ENCODE measurements at places on chromosomes 1 and 21. TPM values are rescaled to one million over a fixed set of nuclear protein-coding genes. Genes with fewer than 3 reads are reported as not detected.
A peak's percentile ranks its signal among the peaks of the same experiment; 100 is the strongest.

The PEX10 gene
- 10.9 TPM for total RNA-seq

The CAMTA1 gene
- total RNA-seq: 76.4 TPM

The LCE1F gene
- not detected for total RNA-seq

The NUDT17 gene
- 2.5 TPM for total RNA-seq

The GNAT2 gene
- not detected for total RNA-seq

The NSL1 gene
- 33.4 TPM for total RNA-seq

The OPTC gene
- not detected for total RNA-seq

The OR6K6 gene
- total RNA-seq: not detected

The E2F2 gene
- total RNA-seq: 0.24 TPM

The MRAP gene
- 0.33 TPM for total RNA-seq

The OR2L5 gene
- not detected for total RNA-seq

The PHGDH gene
- 27.8 TPM for total RNA-seq

GRCh38 chr21:31931644-31932469 is 59.0 kb downstream of the HUNK start:
- DNase-seq: no peak

DNA sequence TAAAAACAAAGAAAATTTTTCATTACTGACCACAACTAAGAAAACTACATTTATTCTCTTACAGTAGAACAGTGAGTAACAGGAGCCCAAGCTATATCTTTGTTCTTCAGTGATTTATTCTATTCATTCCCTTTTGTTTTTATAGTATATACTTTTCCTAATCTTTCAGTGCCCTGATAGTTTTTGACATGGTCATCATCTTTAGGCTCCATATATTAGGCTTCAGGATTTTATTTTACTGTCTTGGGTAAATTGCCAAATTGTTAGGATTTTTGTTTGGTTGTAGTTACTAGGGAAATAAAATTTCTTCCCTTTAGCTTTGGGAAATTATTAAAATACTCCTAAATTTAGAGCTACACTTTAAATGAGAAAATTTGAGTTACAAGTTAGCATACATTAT is 10.3 kb downstream of the FBXO28 start:
- DNase-seq: no peak

GRCh38 chr1:71307451-71307850 is 226.6 kb upstream of the ZRANB2 start:
- no peak for DNase-seq

DNA sequence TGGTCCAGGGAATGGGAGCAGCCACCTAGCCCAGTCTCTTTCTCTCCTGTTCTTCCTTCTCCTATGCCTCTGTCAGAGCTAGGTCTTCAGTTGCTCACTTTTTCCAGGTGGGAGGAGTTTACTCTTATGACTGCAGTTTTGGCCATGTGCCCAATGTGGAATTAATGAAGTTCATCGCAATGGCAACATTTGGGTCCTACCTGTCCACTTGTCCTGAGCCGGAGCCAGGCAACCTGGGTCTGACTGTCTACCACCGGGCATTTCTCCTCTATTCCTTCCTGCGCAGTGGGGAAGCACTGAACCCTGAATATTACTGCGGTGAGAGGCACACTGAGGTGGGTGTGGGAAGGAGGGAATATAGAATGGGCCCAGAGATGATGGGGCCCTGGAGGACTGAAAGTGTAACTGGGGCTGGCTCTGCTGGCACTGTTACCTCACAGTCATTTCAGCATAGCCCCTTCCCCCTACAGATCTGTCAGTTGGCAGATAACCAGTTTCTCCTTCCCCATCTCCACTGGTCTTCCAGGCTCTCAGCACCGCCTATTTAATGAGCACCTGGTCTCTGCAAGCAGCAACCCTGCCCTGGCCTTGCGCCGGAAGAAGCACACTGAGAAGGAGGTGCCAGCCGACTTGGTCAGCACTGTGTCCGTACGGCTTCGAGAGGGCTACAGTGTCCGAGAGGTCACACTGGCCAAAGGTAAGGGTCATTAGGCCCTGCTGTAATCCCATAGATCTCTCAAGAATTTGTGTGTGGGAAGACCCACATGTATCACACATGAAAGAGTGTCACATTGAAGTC is 30.1 kb downstream of the SZT2 start:
- peak; percentile 77 for DNase-seq

GRCh38 chr1:110798691-110799256 is 74.2 kb upstream of the CD53 start:
- no peak for DNase-seq

GRCh38 chr1:167465743-167466142 is 52.6 kb downstream of the CD247 start:
- DNase-seq: no peak

- DNase-seq: peak; percentile 70
Measured at GRCh38 chr1:226659641-226660040, 79.4 kb downstream of the ITPKB start.

DNA sequence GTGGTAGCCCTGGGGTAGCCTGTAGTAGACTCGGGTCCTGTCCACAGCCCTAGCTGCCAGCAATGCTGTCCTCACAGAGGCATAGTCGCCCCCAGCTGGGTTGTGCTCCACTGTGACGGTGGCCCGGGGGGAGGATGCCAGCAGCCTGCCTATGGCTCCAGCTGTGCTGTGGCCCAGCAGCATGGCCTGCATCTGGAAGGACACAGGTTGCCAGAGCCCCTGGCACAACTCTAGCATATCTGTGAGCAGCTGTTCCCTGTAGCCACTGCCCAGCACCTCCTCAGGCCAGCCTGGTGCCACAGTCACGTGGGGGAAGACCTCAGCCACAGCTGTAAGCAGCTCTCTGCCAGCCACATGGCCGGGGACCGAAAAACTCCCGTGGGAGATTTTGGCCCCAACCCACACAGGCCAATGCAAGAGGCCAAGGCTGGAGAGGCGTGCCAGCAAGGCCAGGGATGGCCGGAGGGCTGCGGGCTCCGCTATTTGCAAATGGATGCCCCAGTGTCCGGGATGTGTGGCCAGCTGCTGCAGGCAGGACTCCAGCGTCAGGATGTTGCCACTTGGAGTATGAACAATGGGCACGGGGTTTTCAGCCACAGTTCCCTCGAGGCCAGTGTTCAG is 13.9 kb downstream of the FAM151A start:
- no peak for DNase-seq

DNA sequence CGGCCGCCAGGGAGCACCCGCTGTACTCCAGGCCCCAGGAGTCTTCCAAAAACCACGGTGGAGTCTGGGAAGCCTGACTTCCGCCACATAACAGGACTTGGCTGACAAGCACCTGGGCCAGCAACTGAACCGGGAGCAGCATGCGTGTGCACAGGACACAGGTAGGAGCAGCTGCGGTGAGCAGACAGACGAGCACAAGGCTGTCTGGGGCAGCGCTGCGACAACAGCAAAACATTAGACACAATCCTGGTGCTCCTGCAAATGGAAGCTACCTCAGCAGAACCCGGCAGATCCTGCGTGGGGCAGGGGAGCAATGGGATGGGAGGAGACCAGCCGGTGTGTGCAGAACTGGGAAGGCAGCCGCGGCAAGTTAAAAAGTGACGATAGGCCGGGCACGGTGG is 80.4 kb downstream of the NPHP4 start:
- DNase-seq: peak; percentile 58

GRCh38 chr1:2290171-2290578 is 62.1 kb downstream of the SKI start:
- no peak for DNase-seq

DNA sequence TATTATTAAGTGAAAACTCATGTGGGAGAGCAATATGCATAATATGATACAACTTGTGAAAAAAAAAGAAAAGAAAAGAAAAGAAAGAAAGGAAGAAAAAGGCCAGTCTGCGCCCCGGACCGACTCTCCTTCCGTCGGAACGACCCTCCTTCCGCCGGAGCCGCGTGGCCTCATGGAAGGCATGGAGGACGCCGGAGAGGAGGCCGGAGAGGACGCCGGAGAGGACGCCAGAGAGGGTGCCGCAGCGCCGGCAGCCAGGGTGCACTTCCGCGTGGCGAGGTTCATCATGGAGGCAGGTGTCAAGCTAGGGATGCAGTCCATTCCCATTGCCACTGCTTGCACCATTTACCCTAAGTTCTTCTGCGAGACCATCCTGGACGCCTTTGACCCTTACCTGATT is 185.9 kb downstream of the NR5A2 start:
- DNase-seq: no peak

DNA sequence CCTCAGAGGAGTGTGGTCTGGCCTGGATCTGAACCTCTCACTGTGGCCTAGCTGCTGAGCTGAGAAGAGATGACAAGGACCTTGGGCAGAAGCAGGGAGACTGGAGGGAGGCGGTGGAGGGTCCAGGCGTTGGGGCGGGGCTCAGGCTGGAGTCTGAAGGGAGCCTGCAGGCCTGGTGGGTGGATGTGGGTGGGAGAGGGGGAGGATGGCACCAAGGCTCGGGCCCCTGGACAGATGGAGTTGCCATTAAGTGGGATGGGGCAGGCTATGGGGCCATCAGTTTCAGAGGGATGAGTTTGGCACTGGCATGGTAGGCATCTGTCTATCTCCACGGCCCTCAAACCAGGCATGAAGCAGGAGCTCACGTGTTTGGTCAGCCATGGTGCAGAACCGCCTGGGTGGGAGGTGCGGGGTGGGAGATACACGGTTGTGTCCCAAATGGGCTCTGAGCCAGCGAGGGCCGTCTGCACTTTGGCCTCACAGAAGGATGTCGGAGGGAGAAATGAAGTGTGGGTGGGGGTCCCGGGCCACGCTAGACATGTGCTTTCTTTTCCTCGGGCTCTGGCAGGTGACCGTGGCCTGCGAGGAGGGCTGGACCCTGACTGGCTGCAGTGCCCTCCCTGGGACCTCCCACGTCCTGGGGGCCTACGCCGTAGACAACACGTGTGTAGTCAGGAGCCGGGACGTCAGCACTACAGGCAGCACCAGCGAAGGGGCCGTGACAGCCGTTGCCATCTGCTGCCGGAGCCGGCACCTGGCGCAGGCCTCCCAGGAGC is 23.6 kb downstream of the PCSK9 start:
- peak; percentile 83 for DNase-seq

- DNase-seq: no peak
Measured at GRCh38 chr1:185912504-185912903, 178.3 kb downstream of the HMCN1 start.

- no peak for DNase-seq
Measured at GRCh38 chr1:44662683-44663030, 11.6 kb downstream of the TMEM53 start.

GRCh38 chr1:178633056-178633455 is 92.0 kb upstream of the RALGPS2 start:
- no peak for DNase-seq

DNA sequence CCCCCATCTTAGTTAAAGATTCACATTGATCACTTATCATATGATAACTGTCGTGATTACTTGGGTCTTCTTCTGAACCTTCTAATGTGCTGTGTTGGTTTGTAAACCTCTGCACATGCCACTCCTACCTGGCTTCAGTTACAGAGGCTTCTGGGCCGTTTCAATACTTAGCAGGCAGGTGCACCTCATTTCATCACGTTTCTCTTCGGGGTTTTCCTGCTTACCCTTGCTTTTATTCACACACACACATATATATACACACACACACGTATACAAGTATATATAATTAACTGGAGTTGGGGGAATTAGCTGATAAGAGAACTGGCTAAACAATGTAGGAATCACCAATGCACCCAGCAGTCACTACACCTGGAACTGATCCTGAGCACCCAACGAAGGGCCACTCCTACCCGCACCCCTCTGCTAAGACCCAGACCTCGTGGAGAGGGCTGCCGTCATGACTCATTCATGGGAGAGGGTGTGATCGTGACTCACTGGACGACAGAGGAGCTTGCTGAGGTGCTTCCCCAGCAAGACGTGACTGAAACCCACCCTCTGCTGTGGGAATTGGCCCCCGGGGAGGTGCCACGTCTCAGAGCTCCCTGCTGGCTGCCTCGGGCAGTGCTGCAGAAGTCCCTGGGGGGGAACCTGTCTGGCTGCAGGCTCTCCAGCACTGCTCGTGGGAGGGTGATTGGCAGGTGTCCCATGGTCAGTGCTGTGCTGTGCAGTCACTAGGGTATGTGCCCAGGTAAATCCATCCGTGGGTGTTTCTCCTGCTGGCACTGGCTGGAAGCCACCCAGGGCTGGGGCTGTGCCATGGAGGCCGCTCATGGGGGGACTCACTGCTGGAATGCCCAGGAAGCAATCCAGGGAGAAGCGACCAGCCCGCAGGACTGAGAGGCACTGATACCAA is 166.6 kb downstream of the DYRK1A start:
- no peak for DNase-seq

GRCh38 chr1:47181095-47181954 is 8.5 kb downstream of the PDZK1IP1 start:
- peak; percentile 60 for DNase-seq

DNA sequence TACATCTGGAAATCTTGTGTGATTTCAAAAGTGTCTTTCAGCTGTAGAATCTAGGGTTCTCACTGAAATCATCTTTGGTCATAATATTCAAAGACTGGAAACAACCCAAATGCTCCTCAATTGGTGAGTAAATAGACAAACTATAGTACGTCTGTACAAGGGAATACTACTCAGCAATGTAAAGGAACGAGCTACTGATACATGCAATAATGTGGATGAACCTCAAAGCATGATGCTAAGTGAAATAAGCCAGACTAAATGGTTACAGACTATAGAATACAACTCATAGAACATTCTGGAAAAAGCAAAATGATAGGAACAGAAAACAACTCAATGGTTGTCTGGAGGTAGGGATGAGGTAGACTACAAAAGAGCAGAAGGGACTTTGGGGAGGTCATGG is 2.6 kb downstream of the LACTBL1 start:
- DNase-seq: no peak

DNA sequence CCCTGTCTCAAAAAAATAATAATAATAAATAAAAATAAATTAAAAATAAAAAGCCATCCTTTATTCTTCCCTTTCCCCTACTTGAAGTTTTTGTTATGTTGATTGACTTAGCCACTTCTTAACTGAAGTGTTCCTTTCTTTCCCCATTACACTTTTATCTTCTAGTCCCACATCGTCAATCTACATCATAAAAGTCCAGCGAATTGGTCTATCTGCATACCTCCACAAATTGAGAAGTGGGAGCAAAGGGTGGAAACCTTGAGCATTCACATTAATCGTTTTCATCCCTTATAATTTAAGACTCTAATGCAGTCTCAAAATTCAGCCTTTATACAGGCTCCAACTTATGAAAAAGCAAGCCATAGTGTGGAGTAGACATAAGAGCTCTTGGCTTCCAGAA is 6.5 kb upstream of the ZYG11A start:
- no peak for DNase-seq

DNA sequence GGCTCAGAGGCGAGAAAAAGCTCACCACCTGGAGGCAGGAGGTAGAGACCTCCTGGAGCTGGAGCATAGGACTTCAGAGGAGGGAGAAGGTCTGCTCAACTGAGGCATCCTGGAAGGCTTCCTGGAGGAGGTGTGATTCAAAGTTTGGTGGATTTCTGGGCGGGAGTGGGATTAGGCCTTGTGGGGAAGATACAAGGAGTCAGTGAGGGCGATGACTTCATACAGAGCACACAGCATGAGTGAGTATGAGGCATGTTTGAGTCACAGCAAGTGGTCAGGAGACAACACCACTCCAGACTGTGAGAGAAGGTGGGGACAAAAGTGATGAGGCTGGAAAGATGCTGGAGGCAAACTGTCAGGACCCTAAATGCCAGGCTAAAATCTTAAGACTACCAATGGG is 77.6 kb downstream of the MATN1 start:
- DNase-seq: peak; percentile 1
